ENCODE measurements at places on chromosomes 7 and 10.

- DNase-seq = no peak
Observed at GRCh38 chr10:100380400-100380799, 33.4 kb downstream of the SCD start.

GRCh38 chr7:6350433-6351058 is 78.1 kb upstream of the CYTH3 start:
- no peak for DNase-seq

DNA sequence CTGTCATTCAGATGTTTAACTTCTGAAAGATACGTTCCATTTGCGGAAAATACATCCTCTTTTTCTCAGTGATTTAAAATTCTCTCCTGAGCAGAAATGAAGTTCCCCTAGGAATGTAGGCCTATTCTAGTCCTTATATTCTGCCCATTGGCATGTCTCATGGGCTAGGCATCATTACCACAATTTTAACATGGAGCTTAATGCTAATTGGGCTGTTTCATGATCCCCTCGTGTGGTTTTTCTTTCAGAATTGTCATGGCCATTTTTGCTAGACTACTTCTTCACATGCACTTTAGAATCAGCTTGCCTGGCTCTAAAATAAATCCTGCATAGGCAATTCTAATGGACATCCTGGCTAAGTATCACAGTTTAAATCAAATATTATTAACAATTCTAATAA is 1.0 kb downstream of the TMEM176B start:
- DNase-seq = no peak

DNA sequence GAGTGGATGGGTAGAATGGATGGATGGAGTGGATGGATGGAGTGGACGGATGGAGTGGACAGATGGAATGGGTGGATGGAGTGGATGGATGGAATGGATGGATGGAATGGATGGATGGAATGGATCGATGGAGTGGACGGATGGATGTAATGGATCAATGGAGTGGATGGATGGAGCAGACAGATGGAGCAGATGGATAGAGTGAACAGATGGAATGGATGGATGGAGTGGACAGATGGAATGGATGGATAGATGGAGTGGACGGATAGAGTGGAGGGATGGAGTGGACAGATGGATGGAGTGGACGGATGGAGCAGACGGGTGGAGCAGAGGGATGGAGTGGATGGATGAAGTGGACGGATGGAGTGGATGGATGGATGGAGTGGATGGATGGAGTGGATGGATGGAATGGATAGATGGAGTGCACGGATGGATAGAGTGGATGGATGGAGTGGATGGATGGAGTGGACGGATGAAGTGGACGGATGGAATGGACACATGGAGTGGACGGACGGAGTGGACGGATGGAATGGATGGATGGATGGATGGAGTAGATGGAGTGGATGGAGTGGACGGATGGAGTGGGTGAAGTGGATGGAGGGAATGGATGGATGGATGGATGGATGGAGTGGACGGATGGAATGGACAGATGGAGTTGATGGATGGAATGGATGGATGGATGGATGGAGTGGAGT is 260.3 kb upstream of the C7orf33 start:
- no peak for DNase-seq

GRCh38 chr10:130499541-130499940 is 363.4 kb downstream of the GLRX3 start:
- no peak for DNase-seq

Data from esophagus squamous epithelium (tissue), 5 donors.